Ovary (tissue), 10 donors: ENCODE measurements at places on chromosomes 6 and 20. TPM values are rescaled to one million over a fixed set of nuclear protein-coding genes. Genes with fewer than 3 reads are reported as not detected.

DNA sequence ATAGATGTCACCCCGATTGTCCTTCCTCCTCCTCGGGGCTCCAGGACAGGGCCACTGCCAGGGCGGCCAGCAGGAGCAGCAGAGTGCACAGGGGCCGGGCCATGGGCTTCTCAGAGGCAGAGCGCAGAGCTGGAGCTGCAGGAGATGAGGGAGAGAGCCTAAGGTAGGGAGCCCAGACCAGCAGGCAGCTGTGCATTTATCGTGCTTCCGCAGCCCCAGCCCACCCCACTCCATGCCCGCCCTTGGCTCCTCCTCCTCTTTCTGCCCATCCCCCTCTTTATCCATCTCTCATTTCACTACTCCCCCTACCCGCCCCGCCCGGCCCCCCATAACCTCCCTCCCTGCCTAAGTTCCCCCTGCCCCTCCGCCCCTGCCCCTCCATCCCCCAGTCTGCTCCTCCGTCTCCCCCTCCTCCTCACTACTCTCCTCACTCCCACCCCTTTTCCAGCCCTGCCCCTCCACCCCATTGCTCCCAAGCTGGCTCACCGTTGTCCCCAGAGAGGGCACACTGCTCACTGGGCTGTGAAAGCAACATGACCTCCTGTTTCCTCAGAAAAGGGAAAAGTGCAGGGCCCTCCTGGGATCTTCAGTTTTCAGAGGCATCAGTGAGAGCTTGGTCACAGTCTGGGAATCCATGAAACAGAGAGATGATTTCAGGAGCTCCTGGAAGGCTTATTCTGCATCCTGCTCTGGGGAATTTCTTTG lies 25.5 kb upstream of the CST1 start:
- no peaks in the 10 kb centered on the region for H3K27me3 ChIP-seq
- no peak overlapping the region for H3K4me3 ChIP-seq
- no peak for DNase-seq
- H3K36me3 ChIP-seq = no peaks in the 10 kb centered on the region
- no peak overlapping the region for H3K27ac ChIP-seq

- no peak overlapping the region for H3K27ac ChIP-seq
- no peaks in the 10 kb centered on the region for H3K4me1 ChIP-seq
Measured at GRCh38 chr20:6700563-6701329, 66.7 kb upstream of the BMP2 start.

DNA sequence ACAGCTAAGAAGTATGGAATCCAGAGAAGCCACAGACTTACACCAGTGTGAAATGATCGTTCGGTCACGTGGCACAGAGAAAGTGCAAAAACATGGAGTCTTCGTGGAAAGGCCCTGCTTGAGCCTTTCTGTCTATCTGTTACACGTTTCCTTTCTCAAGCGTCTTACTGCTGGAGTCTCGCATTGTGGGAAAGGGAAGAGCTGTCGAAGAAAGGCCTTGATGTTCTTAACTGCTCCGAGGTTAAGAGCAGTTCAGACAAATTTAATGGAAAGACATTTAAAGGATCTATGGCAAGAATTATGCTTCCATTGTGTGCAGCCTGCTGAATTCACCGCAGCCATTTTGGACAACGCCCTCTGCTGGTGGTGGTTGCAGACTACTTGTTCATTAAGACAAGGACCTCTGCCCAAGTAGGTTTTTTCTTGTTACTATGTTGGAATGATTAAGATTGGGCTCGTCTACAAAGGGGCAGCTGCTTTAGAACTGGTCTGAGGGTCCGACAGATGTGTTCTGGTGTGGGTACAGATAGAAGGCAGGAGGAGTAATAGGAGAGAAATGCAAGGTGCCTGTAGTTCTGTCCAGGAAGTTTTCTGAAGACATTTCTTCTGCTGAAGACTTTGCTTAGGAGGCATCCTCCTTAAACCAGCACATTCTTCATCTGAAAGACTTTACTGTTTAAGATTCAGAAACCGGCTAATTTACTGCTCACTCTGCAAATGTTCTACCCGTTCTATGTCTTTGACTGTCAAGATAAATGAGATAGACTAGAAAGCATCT lies 24.7 kb upstream of the CCN6 start:
- no peak overlapping the region for H3K27ac ChIP-seq
- peak; percentile 41 for DNase-seq
- H3K27me3 ChIP-seq = no peaks in the 10 kb centered on the region
- H3K4me1 ChIP-seq = peaks cover 4% of the 10 kb centered on the region

DNA sequence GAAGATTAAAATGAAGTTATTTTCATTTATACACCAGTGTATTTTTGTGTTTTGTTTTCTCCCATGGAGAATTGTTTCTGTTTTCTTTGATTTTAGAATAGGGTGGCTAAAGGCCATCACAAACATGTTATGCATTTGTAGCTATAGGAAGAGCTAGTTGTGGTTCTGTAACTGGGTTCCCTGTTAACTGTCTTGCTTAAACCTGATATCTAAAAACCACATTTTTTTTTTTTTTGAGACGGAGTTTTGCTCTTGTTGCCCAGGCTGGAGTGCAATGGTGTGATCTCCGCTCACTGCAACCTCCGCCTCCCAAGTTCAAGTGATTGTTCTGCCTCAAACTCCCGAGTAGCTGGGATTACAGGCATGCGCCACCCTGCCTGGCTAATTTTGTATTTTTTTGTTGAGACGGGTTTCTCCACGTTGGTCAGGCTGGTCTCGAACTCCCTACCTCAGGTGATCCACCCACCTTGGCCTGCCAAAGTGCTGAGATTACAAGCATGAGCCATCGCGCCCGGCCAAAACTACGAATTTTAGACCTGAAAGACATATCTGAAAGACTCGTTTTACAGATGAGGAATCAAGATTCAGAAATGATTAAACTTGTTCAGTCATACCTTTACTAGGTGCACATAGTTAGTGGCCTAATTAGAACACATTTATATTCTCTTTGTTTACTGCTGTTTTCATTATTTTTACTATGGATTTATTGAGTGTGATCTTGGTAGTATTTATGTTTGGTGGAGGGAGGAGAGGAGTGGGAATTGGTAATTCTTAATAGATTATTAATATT lies 18.0 kb downstream of the SCAF8 start:
- no peak overlapping the region for H3K4me3 ChIP-seq
- no peaks in the 10 kb centered on the region for H3K36me3 ChIP-seq
- no peak for DNase-seq
- H3K4me1 ChIP-seq = peaks cover 10% of the 10 kb centered on the region
- no peak overlapping the region for H3K27ac ChIP-seq
- H3K27me3 ChIP-seq = no peaks in the 10 kb centered on the region

TMC2 gene
- total RNA-seq = not detected

RSPH4A gene
- 2.3 TPM for total RNA-seq

HLA-DQB2 gene
- 0.33 TPM for total RNA-seq

ASF1A gene
- 27.4 TPM for total RNA-seq

STMN3 gene
- total RNA-seq = 29.5 TPM

LY6G6C gene
- not detected for total RNA-seq
